ENCODE measurements at places on chromosomes 4 and X. TPM values are rescaled to one million over a fixed set of nuclear protein-coding genes. Genes with fewer than 3 reads are reported as not detected.

GRCh38 chr4:36274158-36274557, 7.3 kb upstream of the DTHD1 start:
- DNase-seq, result no peak

The SMS gene
- total RNA-seq, result 437 TPM

DNA sequence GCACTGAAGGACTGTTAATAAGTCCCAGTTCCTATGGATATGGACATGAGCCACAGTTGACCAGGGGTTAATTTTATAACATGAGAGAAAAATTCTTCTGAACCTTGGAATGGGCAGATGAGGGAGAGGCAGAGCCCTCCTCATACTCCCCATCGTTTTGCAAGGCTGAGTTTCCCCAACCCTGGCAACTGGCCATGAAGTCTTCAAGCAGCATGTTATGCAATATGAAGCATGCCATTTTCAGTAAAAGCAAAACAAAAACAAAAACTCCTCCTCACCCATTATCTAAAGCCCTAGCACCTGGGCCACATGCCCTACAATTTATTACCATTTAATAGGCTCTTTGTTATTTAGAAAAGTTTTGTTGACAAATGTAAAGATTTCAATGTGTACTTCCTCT, 64.5 kb downstream of the GPC4 start:
- no peak for DNase-seq

DNA sequence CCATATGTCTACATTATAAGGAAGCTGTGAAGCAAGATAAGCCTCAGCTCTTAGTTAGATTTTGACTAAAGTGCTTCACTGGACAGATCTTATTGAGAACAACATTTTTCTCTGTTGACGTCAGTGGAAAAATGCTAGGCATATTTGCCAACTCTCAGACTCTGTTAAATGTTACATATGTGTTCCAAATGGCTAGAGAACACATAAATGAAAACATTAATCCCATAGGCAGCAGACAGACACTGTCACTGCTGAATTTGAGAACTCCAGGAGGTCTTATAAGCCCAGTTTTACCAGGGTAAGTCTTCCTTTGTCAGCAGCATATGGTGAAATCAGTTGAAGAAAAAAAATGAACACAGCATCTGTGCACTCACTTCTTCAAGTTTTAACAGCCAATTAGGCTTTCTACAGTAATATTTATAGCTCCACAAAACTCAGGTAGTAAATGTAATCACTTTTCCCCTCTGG, 186.9 kb downstream of the CAMK2D start:
- no peak for DNase-seq
